ENCODE measurements at places on chromosomes 2 and 18.

DNA sequence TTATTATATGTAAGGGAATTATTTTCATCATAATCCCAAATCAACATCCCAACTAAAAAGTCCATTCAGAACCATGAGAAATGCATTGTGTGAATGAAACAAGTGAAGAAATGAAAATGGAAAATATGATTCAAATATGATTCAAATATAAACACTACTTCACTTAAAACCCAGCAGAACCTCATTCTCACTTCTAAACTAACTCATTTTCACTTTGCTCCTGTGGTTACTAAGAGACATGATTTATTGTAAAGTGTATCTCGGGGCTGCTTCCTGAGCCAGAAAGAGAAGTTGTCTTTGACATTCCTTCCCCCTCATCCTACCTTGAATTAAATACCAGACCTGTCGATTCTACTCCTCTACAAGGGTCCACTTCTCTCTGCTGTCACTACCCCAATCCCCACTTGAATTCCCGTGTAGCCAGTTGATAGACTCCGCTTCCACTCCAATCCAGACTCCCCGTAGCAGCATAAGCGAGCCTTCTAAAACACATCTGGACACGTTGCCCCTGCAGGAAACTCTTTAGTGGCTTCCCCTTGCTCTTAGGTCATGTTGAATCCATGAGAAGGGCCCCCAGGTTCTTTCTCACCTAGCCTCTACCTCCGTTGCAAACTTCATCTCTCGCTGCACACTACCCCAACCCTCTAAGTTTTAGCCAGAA is 697.0 kb upstream of the ID2 start:
- peak; percentile 29 for DNase-seq

DNA sequence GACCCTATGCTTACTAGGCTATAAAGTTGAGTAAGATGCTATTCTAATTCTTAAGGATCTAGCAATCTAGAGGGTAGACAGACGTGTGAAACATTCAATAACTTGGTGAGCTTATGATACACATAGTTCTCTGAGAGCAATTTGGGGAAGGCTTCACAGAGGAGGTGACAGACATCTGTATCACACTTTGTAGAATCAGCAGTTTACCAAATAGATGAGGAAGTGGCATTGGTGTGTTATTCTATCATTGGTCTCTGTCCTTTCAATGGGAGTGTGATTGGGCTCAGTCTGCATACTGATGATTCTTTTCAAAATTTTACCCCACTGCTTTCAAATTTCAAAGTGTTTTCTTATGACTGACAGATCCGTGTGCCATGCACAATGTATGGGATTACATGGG is 47.0 kb upstream of the TMEM178A start:
- DNase-seq = no peak

DNA sequence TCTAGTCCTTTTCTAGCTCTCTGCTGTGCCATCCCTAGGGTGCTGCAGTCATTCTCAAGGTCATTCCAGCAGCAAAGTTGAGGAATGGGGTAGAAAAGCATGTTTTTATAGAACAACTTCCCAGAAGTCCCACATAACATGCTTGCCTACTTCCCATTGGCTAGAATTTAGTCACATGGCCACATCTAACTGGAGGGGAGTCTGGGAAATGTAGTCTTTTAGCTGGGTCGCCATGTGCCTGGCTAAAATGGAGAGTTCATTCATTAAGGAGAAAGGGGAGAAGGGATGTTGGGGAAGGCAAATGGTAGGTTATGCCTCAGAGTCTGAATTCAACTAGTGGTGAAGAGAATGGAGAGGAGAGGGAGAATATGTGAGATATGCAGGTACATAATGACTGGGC is 85.7 kb downstream of the SLC4A3 start:
- no peak for DNase-seq

- no peak for DNase-seq
Observed at GRCh38 chr2:32627441-32627813, 423 bp upstream of the TTC27 start.

- no peak for DNase-seq
Observed at GRCh38 chr2:166773308-166773949, 114.9 kb upstream of the XIRP2 start.

- DNase-seq = no peak
Observed at GRCh38 chr18:72419914-72420313, 124.2 kb downstream of the CBLN2 start.

- no peak for DNase-seq
Observed at GRCh38 chr18:59612381-59612780, 84.8 kb downstream of the CCBE1 start.

DNA sequence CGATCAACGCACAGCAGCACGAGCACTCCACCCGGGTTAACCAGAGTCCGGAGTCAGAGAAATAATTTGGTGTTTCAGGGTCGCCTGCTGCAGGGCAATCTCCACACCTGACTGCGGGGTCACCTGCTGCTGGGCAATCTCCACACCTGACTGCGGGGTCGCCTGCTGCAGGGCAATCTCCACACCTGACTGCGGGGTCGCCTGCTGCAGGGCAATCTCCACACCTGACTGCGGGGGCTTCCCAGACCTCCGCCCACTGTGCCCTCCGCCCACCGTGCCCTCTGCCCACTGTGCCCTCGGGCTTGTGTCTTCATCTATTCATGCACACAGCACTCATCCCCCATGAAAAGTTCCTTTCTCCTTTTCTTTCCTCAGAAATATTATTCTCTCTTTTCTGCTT is 500.2 kb upstream of the SALL3 start:
- DNase-seq = no peak

DNA sequence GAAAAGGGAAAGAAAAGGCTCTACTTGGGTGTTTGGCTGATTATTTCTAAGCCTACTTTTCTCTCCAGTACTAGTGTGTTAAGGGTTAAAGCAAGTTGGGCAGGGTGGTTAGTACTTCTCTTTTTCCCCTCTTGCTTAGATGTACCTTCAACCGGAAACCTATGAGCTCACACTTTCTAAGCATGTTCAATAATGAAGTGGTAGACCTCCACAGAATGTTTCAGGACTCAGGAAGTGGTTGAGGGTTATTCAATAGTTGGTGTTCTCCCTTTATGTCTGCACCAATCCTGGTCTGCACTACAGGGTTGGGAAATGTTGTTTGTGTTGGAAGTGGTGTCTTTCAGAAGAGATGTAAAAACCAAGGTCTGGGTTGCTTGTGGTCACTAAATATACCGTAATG is 137.1 kb downstream of the ZEB2 start:
- peak; percentile 77 for DNase-seq

DNA sequence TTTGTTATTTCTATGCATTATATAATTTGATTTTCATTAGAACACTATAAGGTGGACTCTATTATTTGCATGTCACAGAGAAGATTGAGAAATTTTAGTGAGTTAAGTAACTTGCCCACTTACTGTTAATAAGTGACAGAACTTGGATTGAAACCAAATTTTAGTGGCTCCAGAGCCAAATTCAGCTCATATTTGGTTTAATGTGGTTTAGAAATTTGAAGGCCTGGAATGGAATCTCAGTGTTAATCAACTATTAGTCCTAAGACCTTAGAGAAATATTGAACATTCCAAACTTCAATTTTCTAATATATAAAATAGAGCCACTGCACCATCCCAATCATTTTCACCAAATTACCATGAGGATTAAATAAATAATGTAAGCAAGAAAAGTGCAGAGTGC is 281.6 kb downstream of the ZNF385B start:
- no peak for DNase-seq

GRCh38 chr2:190023860-190024259 is 38.7 kb downstream of the MSTN start:
- peak; percentile 8 for DNase-seq

DNA sequence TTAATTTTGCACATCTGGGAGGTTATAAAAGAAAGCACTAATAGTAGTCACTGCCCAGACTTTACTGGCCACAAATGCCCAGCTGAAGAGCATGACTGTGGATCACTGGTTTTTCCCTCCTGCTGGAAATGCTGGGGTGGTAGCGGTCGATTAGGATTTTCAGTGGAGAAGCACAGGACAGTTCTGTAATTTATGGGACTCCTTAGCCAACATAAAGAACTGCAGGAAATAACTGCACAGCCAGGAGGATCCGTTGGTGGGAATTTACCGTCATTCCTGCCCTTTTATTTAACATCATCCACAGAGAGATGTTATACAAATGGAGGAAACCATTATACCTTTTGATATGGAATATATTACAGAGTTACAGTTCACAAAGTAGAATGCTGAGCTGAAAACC is 61.5 kb downstream of the TNFRSF11A start:
- DNase-seq = no peak

DNA sequence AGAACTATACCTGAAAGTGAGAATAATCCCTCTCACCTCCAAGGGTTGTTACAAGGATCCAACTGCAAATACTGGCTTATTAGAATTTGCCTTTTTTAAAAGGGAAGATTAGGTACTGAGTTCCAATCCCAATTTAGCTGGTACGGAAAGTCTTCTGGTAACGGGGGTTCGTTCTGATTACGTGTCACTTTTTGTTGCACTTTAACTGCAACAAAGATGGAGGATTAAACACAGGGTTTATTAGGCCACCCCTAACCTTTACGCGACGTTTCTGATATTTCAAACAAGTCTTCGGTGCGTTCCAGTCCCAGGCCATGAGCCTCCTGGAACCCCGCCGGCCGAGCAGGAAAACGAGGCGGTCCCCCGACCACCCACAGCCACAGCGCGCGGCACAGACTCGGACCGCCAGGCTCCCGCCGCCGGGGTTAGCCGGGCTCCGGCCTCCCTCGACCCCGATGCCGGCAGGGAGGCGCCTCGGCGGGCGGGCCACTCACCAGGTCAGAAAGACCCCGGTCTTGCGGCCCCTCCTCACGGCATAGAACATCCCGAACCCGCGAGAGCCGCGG is 411 bp downstream of the RNASEH1 start:
- no peak for DNase-seq

All from KG1 (cell line).